Bronchial epithelial cell (primary cell): ENCODE measurements at places on chromosomes 13 and 19. TPM values are rescaled to one million over a fixed set of nuclear protein-coding genes. Genes with fewer than 3 reads are reported as not detected.
A peak's percentile ranks its signal among the peaks of the same experiment; 100 is the strongest.

GRCh38 chr13:50747737-50748350 lies 95.6 kb downstream of the DLEU7 start:
- no peak for DNase-seq

GRCh38 chr13:76439546-76439945 lies 446.7 kb downstream of the KCTD12 start:
- DNase-seq: no peak

- peak; percentile 89 for DNase-seq
These were observed 55.4 kb downstream of the SACS start for GRCh38 chr13:23377983-23378632.

DNA sequence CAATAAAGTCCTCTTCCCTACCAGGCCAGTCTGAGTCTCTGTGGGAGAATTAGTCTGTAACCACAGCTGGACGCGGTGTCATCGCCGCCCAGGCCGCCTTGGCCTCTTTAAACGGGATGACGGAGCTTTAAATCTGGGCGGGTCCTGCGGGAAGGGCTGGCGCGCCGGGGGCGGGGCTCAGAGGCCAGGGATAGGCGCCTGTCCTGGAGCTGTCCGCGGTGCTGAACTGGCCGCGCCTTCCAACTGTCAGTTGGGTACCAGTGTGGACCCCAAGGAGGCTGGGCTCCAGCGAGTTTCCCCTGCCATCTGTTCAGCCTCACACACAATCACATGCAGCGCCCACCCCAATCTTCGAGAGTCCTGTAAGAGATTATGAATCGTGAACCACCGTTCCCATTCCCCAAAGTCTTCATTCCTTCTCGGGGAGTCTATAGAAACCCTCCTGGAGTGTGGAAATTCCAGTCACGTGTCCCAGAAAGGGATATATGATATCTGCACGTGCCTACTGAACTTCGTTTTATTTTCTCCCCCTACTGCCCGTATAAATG lies 11.5 kb downstream of the APLP1 start:
- DNase-seq: peak; percentile 76

Gene PSG11
- not detected in 2 replicates for total RNA-seq

Gene ZNF486
- 2.6 and 3.1 TPM in 2 replicates for total RNA-seq

Gene FRY
- total RNA-seq: 0.79 and 5.8 TPM in 2 replicates

Gene SHISA7
- total RNA-seq: not detected in 2 replicates
